ENCODE measurements at places on chromosomes 2 and 18.

DNA sequence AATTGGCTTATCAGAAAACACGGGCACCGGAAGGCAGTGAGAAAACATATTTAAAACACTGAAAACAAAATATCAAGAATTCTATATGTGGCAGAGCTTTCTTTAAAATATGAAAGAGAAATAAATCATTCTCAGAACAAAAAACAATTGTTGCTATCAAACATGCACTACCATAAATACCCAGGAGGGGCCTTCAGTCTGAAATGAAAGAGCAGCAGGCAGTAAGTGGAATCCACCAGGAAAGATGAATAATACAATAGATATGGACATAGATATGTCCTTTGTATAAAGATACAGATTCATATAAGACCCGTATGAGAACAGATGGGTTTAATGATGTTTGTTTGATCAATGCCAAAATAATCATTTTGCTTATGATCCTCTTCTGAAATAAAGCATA is 142.0 kb downstream of the TMEM18 start:
- no peak for DNase-seq

DNA sequence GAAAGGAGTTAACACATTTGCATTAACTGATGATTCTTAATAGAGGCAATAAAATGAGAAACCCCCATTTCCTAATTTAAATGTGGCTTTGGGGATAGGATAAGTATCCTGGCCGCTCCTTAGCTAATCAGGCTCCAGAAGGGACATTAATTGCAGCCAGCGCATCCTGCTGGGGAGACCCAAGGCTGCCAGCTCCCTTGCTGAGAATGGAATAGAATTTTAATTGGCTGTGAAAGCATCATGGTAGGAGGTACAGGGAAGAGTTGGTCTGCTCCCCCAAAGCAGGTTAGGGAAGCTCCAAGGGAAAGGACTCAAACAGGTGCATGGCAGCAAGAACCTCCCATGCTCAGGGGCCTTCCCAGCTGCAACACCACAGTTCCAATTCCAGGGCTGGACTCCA is 71.4 kb downstream of the MARCHF4 start:
- peak; percentile 47 for DNase-seq

- no peak for DNase-seq
Measured at GRCh38 chr2:171210216-171210863, 49.6 kb upstream of the TLK1 start.

DNA sequence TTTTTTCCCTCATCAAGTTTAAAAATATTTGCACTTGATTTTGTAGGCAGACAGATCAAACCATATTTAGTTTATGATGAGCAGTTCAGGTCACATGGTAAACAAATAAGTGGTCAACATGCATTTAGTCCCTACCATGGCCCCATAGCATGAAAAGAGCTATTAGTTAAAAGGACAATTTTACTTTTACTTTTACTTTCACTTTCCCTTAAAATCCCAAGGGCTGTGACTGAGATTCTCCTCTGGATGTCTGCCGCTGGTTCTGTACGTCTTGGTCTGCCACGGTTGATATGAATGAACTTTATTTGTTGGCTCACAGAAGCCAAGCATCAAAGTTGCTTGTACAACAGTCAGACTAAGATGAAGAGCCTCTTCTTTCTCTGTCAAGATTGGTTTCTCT is 626.2 kb upstream of the CDH7 start:
- no peak for DNase-seq

DNA sequence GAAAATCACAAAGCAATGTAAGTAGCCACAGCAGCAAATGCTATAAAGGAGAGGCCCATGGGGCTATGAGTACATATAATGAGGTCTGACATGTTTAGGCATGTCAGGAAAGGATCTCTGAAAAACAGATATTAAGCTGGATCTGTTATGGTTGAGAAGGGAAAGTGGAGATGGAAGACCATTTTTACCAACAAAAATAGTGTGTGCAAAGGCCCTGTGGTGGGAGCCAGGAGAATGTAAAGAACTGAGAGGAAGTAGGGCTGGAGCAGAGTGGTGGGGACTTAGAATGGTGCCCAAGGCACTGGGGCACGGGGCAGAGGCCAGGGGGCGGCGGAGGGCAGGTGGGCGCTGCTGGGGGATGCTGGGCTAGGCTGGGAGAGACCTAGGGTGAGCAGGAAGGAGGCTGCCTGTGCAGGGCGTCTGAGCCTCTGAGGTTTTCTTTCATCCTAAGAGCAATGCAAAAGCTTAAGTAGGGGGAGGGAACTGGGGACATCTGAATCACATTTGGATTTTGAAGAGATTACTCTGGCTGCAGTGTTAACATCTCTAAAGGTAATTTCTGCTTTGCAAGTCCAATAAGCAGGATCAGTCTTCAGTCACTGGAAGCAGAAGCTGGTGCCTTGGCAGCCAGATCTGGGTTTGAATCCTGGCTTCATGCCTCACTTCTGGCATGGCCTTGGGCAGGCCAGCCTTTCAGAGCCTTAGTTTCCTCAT is 4.9 kb upstream of the AGFG1 start:
- DNase-seq, result no peak

DNA sequence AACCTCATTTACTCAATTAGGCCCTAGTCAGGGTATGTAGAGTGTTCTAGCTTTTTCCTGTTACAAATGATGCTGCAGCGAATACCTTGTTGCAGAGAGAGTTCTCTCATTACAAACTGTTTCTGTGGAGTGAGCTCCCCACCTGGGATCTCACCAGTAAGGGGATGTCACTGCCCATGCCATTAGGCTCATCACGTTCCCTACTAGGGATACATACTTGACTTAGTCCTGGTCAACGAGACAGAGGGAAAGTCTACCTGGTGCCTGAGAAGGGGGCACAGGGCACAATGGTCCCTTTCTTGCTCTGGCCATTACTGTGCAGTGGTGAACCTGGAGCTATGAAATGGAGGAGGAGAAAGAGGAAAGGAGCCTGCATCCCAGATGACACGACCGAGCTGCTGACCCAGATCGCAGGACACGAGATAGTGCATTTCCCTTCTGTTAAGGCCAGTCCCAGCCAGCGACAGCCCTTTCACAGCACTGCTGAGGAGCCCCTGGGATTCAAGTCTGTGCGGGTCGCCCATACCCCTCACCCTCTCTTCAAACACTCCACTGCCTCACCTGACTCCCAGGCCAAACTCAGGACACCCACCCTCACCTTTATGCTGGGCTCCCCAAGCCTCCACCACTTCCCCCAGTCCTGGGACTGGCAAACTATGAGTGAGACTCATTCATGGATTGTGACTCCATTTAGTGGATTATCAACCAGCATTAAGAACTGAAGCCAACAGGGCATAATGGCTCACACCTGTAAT is 16.0 kb downstream of the MALL start:
- no peak for DNase-seq

DNA sequence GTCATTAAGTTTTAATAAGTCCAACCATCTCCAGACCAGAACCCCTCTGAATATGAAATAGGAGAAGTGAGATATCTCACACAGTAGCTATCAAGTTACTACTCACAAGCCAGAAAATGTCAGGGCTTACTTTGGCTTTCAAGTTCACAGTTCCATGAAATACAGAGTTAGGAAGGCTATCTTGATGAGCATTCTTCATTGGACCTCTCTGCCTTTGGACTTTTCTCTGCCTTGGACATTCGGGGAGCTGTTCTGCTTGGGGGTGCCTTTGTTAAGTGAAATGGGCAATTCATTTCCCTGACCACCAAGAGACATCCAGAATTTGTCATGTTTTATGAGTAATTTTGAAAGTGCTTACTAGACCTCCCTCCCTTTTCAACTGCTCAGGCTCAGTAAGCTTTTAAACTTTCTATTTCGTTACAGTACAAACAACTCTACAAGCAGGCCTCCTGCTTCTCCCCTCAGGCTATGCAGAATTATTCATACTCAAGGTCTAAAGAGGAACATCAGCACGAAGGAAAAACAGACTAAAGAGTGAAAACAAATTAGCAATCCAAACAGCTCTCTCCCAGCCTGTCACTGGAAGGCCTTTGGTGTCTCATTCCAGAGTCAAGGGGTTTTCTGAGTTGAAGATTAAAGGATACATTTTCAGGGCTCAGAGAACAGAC is 95.3 kb downstream of the MREG start:
- no peak for DNase-seq
